Stimulated activated CD4-positive, alpha-beta T cell treated with anti-CD3 and anti-CD28 coated beads, Interleukin-12 subunit alpha, Interleukin-12 subunit beta, amount 100 ng/mL, for 4 hours (primary cell): ENCODE measurements at places on chromosomes 16 and 17.

DNA sequence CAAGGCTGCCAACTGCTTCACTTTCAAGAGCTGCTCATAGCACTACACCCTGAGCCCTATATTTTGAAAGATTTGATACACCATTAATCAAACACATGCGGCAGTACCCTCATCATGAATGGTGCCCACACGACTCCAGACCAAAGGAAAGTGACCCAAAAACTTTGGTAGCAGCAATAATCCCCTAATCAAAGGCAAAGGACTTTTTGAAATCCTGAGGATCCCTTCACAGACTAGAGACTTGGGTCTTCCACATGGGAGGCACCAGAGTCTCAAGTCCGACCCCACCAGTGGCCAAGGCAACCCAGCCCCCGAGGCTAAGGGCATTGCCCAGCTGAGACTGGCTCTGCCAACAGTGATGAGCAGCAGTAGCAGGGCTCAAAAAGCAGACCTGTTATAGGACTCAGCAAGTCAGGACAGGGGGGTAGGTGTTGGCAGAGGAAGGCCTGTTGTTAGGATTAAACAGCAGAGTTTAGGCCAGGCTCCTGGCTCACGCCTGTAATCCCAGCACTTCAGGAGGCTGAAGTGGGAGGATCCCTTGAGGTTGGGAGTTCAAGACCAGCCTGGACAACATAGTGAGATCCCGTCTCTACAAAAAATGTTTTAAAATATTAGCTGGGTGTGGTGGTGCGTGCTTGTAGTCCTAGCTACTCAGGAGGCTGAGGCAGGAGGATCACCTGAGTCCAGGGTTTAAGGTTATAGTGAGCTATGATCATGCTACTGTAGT, 3.2 kb downstream of the TRIM25 start:
- DNase-seq = no peak

DNA sequence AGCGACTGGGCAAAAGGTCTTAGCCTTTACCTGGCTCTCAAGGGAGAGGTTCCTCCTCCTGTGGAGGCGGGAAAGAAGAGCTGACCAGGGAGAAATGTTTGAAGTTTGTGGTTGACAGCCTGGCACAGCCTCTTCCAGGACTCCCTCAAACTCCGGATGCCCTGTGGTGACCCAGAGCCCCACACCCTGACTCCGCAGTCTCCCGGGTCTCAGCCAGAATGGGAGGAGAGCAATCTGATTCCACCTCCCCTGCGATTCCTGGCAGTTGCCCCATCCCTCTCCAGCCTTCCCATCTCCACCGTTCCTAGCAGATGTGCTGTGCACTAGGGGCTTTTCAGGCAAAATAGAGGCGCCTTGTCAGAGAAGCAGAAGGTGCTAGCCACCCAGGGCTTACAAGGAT, 5.5 kb upstream of the DNAI2 start:
- DNase-seq = no peak

DNA sequence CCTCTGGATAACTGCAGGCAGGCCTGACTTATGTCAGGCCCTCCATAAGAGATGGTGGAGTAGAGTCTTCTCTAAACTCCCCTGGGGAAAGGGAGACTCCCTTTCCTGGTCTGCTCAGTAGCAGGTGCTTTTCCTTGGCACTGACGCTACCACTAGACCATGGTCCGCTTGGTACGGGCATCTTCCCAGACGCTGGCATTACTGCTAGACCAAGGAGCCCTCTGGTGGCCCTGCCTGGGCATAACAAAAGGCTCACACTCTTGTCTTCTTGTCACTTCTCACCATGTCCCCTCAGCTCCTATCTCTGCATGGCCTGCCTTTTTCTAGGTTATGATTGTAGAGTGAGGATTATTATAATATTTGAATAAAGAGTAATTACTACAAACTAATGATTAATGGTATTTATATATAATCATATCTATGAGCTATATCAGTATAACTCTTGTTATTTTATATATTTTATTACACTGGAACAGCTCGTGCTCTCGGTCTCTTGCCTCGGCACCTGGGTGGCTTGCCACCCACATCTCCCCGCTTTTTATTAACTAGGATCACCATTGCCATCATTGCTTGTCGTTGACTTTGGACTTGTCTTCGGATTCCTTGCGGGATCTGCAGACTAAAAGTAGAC, 59.8 kb upstream of the ARL4D start:
- peak; percentile 62 for DNase-seq

DNA sequence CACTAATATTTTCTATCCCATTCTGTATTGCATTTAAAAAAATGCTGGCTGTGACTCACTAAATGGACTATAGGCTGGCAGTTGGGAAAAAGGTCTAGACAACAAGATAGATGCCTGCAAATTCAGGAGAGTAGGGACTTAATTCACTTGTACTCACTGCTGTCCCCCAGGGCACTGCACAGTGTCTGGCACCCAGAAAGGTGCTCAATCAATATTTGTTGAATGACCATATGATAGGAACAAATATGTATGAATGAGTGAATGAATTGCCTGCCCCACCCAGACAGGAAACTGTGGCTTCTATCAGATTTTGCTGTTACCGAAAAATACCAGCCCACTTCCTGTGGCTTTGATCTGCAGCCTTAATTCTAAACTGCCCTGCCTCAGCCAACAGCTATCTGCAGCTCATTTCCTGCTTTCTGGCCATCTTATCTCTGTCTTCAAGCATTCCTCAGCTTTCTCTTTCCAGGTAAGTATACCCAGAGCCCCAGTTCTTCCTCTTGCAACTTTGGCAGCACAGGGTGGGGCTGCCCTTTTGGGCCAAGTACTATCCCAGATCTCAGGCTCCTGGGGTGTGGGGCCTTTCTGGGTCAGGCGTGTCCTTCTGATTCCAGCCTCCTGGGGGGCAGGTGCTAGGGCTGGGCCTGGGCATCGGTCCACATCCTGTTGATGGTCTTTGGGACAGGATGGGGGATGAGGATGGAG, 15.3 kb upstream of the TNS4 start:
- no peak for DNase-seq

DNA sequence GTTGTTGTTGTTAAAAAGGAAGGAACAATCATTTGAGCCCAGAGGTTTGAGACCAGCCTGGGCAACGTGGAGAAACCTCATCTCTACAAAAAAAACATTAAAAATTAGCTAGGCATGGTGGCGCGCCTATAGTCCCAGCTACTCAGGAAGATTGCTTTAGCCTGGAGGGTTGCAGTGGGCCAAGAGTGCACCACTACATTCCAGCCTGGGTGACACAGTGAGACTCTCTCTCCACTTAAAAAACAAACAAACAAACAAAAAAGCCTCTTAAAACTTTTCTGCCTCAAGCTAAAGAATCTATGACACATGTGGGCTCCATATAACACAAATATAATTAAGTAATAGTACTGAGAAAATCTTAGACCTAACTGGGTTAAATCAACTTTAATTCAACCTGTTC, 12.5 kb downstream of the MBTPS1 start:
- no peak for DNase-seq

- DNase-seq = no peak
These were observed 65.8 kb downstream of the RMI2 start for GRCh38 chr16:11411059-11411550.

GRCh38 chr17:54455251-54455868, 445.3 kb upstream of the TOM1L1 start:
- DNase-seq = no peak

GRCh38 chr17:51672065-51672464, 411.7 kb downstream of the UTP18 start:
- DNase-seq = no peak

- no peak for DNase-seq
These were observed 52.2 kb downstream of the NDE1 start for GRCh38 chr16:15701975-15702970.

DNA sequence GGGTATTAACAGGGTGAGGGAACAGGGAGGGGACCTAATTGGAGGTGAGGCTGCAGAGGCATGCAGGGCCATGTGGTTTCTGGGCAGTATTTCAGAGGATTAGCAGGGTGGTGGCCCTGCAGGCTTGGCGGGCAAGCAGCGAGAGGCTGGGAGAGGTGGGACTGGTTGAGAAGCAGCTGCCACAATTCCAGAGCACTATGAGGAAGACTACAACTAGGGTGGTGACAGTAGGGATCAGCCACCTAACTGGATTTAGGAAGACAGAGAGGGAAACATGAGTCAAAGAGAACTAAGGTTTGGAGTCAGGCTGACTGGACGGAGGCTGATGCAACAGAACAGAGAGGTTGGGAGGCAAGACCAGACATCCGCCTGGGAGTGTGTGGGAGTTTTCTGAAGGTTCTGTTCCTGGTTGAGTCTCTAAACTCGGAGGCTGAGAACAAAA, 12.3 kb downstream of the ALOXE3 start:
- DNase-seq = no peak

DNA sequence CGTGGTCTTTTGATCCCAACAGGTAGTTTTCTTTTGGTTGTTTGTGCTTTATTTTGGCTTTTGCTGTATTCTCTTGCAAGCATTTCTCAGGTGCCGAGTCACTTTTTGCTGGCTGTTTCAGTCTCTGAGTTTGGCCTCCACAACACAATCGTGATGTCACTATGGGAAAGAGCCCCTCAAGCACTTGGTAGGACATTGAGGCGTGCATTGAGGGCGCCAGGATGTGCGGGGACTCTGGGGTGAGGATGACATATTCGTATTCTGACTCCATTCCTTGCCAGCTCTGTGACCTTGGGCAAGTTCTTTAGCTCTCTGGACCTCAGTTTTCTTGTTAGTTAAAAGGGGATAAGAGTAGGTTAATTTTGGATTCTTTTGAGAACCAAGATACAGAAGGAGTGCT, 13.0 kb downstream of the KSR1 start:
- DNase-seq = no peak
